Activated T-helper 17 cell treated with anti-CD3 and anti-CD28 coated beads, Interleukin-2, amount 50 U/mL, for 72 hours (primary cell): ENCODE measurements at places on chromosomes 5 and 9.

DNA sequence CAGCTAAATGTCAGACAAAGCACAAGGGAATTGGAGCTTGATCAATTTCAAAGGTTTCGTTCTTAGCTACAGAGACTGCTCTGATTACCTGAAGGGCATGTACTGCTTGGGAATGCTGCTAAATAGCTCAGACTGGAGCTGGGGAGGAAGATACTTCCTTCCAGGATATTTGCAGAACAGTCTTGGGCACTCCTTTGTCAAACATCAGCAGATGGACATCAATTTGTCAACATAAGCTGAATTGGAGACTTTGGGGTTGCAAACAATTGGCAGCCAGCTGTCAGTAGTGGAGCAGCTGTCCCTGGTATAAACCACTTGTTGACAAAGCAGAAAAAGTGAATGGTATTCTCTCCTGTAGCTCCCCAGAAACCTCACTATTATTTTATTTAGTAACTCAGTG is 182.0 kb downstream of the CCDC192 start:
- no peak for ATAC-seq

- ATAC-seq, result no peak
Measured at GRCh38 chr5:104540448-104540847, 977.9 kb upstream of the NUDT12 start.

- ATAC-seq, result no peak
Measured at GRCh38 chr9:20065796-20066700, 277.2 kb upstream of the SLC24A2 start.

DNA sequence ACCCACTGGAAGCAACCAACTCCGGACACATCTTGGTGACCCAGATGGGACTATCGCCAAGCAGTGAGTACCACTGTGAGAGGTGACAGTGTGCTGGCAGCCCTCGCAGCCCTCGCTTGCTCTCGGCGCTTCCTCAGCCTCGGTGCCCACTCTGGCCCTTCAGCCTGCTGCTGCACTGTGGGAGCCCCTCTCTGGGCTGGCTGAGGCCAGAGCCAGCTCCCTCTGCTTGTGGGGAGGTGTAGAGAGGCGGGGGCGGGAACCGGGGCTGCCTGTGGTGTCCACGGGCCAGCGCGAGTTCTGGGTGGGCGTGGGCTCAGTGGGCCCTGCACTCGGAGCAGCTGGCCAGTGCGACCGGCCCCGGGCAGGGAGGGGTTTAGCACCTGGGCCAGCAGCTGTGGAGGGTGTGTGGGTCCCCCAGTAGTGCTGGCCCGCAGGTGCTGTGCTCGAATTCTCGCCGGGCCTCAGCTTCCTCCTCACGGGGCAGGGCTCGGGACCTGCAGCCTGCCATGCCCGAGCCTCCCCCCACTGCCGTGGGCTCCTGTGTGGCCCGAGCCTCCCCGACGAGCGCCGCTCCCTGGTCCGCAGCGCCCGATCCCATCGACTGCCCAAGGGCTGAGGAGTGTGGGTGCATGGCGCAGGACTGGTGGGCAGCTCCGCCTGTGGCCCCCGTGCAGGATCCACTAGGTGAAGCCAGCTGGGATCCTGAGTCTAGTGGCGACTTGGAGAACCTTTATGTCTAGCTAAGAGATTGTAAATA is 78.5 kb upstream of the PLPP1 start:
- ATAC-seq, result no peak

DNA sequence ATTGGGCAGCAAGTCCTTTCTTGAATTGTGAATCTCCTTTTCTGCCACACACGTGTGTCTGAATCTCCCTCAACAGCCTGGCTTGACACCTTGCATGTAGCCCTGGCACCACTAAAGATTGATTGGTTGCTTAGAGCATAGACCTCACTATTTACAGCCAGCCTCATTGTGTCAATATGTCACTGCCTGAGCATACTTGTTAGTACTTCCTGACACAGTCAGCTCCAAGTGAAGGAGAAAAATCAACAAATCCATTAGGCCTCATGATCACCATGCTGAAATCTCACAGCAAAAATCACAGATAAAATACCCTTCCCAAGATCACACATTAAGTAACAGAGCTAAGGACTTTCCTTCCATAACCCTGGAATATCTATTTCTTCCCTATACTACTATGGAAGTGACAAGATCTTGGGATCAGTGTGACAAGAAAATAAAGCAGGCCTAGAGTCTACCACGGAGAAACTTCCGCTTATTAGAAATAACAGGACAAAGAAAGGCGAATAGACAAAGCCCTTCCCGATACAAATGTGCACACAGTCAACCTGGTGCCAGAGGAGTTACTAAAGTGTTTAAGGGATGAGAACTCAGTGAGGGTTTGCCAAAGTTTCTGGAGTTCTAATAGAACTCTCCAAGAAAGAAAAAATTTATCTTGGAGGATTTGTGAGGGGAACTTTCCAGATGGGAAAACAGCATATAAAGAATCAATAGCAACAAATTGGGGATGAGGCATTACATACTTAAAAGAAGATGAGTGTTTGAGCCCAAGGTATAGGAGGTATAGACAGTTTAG is 5.6 kb upstream of the ARL15 start:
- no peak for ATAC-seq

- ATAC-seq, result peak; percentile 68
Measured at GRCh38 chr9:114893221-114894010, 37.0 kb downstream of the TNFSF8 start.

DNA sequence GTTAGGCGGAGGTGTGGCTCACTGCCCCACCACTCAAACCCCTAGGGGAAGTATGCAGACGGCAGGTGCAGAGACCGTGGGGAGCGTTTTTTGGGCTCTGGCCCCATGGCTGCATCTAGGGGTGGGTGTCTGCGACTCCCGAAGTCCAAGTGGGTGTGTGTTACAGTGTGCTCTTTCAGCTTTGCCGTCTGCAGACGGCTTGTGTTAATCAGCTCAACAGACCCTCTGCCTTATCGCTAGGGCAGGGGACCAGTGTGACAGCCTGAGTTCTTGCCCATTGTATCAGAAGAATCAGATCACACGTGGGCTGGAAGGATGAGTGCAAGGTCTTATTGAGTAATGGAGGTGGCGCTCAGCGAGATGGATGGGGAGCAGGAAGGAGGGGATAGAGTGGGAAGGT is 162.8 kb downstream of the ENC1 start:
- no peak for ATAC-seq

- ATAC-seq, result no peak
Measured at GRCh38 chr5:75320371-75320770, 16.6 kb upstream of the HMGCR start.

GRCh38 chr5:169781420-169782345 is 144.6 kb downstream of the DOCK2 start:
- ATAC-seq, result no peak

DNA sequence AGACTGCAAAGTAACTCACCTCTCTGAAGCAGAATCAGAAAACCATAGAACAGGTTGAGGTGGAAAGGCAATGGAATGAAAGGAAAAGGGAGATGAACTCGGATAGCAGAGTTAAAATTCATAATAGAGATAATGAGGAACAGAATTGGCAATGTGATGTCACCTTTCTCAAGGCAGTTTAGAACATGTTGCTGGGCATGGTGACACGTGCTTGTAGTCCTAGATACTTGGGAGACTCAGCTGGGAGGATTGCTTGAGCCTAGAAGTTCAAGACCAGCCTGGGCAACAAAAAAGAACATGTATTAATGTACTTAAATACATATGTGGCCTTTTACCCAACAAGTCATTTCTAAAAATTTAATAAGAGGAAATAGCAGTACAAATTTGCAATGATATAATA is 81.6 kb upstream of the MIER3 start:
- no peak for ATAC-seq

GRCh38 chr9:91065231-91066041 is 263.8 kb downstream of the SYK start:
- no peak for ATAC-seq

- peak; percentile 67 for ATAC-seq
Measured at GRCh38 chr5:32645246-32645645, 59.9 kb downstream of the SUB1 start.

DNA sequence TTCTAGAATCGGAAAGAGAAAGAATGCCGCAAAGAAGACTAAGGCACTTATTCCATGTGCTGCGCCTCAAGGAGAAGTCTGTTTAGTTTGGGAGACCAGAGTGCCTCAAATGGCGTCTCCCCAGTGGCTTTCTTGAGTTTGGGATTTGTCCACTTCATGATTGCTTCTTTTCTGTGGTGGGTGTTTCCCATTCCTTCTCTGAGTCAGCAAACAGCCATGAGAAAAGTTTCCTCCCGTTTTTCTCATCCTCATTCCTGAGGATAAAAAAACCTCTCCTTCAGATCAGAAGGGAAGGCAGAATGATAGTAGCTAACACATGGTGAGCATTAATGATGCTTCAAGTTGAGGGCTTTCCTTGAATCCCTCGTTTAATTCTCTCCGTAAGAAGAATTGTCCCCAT is 275.9 kb upstream of the WWC1 start:
- ATAC-seq, result no peak

DNA sequence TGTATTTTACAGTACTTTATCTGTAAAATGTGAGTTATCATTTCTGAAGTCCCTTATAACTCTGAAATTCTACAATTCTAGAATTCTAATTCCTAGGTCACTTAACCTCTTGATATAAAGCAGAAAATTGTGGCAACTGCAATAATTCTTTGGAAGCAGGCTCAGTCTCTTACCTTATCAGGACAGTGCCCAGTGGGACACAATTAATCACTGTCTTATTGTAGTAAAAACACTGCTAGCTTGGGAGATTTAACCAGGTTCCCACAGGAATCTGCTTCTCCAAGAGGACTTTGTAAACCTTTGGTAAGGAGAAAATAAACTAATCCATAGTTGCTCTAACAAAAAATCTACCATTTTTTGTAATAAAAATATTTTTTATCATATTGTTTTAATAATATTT is 18.3 kb upstream of the SPATA9 start:
- no peak for ATAC-seq

DNA sequence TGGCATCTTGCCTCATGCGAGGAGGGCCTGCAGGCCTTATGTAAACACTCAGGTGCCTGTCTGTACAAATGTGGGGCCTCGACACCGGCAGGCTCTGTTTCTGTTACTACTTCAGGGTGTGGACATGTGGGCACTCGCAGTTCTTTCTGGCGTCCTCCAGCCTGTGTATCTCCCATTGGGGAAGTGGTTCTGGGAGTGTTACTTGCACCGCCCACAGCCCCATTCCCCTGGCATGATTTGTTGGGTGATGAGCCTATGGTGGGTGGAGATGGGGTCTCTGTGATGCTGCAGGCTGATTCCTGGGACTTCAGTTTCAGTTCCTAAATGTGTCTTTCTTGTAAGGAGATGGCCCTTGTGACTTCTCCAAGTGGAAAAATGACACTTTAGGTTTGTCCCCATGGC is 82.1 kb upstream of the PITX1 start:
- ATAC-seq, result no peak

DNA sequence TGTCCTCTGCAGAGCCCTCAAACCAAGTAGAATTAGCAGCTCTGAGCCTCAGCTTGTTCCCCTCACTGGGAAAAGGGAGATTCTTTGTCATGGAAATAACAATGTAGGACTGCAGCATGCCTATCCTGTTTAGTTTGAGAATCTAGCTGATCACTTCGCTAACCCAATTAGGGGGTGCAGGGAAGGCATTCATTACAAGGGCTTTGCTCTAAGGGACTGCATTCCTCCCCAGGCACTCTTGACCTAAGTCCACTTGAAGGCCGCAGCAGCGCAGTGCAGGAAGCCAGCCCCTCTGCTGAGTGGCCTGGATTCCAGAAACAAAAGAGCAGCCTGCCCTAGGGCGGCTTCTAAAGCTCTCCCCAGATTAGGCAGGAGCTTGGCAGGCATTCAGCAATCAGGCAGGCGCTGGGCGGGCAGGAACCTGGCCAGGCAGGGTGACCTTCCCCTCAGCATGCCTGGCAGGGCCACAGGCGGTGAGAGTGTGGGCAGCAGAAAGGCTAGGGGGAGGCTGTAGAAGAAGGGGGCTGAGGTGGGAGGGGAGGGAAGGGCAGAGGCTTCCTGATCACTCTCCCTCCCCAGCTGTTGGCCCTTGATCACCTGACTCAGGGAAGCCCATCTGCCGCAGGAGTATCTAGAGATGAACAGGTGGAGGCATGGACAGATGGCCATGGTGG is 24.8 kb downstream of the CCNJL start:
- no peak for ATAC-seq

DNA sequence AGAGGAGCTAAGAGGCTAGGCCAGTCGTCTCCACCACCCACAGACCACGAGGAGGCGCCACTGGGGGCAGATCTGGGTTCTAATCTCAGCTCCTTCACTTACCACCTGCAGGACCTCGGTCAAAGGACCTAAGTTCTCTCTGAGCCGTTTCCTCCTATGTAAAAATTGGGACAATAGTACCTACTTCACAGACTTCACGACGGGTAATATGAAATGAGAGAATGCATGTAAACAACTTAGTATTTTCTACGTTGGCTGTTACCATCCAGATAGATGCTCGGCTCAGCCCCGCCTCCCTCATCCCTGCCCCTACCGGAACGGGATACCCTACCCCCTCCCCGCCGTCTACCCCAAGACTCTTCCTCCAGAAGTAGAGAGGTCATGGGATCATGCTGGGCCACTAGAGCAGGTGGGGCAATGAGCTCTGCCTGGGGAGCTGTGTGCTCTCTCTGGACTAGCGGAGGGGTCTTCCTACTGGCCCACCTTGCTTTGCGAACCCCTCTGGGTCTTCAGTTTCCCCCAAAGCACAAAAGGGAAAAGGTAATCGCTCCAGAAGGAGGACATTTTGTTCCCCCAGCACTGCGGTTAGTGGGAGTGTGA is 541 bp downstream of the GNPDA1 start:
- no peak for ATAC-seq

- no peak for ATAC-seq
Measured at GRCh38 chr9:72680593-72681282, 159.3 kb downstream of the TMC1 start.

DNA sequence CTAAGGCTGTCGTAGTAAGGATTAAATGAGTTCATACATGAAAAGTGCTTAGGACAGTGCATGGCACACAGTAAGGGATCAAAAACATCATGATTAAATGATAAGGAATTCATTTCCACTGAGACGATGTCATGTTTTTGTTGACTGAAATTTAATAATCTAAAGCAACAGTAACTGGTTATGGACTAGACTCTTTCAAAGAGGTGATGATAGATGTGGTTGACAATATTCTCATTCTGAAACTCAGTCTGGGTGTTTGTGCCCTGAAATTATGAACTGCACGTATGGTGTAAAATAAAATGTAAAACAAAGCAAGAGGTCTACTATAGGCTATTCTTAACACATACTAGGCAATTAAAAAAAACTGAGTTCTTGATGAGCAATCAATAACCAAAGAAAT is 280.0 kb downstream of the DENND1A start:
- peak; percentile 31 for ATAC-seq

GRCh38 chr5:112848116-112848811 is 12.8 kb upstream of the SRP19 start:
- ATAC-seq, result peak; percentile 99

- ATAC-seq, result peak; percentile 97
Measured at GRCh38 chr5:56094579-56095361, 100.0 kb upstream of the IL6ST start.

GRCh38 chr5:31362529-31362900 is 169.0 kb downstream of the CDH6 start:
- no peak for ATAC-seq

DNA sequence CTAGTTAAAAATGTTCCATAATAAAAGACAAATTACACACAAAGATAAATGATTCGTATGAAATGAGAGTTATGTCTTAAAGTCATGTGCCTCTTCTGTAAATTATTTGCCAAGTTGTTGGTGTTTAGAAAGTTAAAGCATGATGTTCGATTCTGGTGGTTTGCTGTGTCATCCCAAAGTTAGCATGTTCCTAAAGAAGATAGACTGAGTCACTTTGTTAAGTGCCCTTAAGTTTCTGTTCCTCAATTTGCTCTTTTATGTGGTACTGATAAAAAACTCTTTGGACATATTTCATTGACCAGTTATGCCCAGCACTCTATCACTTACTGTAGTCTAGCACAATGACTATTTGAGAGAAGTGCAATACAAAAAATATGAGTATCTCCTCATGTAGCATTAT is 366.9 kb upstream of the ZNF608 start:
- ATAC-seq, result no peak
